ENCODE measurements at places on chromosomes 12 and 14. TPM values are rescaled to one million over a fixed set of nuclear protein-coding genes. Genes with fewer than 3 reads are reported as not detected.

GRCh38 chr12:57661376-57661775, 28.4 kb upstream of the B4GALNT1 start:
- DNase-seq, result no peak
- no peaks in the 10 kb centered on the region for H3K36me3 ChIP-seq
- no peaks in the 10 kb centered on the region for H3K27me3 ChIP-seq
- no peaks in the 10 kb centered on the region for H3K4me1 ChIP-seq
- no peak overlapping the region for H3K27ac ChIP-seq
- no peak overlapping the region for H3K4me3 ChIP-seq

DNA sequence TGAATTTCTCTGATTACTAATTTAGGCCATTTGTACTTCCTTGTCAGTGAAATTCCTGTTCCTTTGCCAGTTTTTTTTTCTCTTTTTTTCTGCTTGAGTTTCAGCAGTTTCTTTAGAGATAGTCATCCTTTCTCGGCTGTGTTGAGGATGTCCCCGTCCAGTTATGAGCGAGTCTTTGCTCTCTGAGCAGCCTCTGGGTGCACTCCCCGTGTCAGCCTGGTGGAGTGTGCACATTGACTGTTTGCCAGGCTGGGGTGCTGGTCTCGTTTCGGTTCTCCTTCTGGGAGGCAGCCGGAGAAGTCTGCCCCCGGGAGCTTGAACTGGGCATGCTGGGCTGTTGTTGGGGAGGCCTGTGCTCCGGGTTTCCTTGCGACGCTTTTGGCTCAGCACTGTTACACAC, 3.0 kb downstream of the PACS2 start:
- no peak overlapping the region for H3K27ac ChIP-seq
- H3K4me3 ChIP-seq, result no peak overlapping the region
- DNase-seq, result no peak
- peaks cover 28% of the 10 kb centered on the region for H3K27me3 ChIP-seq
- H3K4me1 ChIP-seq, result no peaks in the 10 kb centered on the region

- H3K4me3 ChIP-seq, result no peak overlapping the region
- no peak for DNase-seq
- H3K27ac ChIP-seq, result no peak overlapping the region
- peaks cover 46% of the 10 kb centered on the region for H3K4me1 ChIP-seq
These were observed 128.8 kb downstream of the TSPAN9 start for GRCh38 chr12:3205742-3206519.

DNA sequence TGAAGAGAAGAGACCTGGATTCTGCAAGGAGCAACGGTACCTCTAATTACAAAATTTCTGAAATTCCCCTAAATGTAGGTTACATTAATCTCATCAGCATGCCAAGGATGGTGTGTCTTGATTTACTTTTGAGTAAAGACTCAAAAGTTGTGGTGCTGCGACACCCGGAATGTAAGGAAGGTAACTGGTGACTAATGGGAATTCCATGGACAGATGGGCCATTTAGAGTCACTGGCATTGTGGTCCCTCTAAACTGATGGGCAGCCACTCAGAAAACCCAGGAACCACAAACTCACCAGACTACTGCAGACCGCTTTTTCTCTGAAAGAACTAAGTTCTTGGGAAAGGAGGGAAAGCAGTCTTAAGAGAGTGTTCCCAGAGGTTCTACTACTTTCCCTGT, 32.8 kb downstream of the GRIN2B start:
- H3K27ac ChIP-seq, result no peak overlapping the region
- H3K36me3 ChIP-seq, result no peaks in the 10 kb centered on the region
- H3K4me3 ChIP-seq, result no peak overlapping the region
- H3K27me3 ChIP-seq, result no peaks in the 10 kb centered on the region

DNA sequence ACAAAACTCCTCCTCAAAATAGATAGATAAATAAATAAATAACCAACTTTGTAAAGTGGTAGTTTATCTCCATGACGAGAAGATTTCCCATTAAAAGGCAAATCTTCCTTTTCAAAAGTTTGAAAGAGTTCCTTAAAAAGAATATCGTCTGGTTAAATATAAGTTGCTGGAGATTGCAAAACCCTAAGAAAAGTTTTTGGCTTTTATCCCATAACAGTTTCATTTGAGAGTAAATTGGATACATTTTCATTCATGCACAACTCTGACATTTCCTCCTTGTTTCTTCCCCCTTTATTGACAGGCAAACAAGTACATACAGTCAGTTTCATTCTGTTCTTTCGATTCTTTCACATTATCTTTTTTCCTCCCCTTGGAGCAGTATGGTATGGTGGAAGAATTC, 45.4 kb upstream of the BTG1 start:
- no peak overlapping the region for H3K4me3 ChIP-seq
- no peaks in the 10 kb centered on the region for H3K27me3 ChIP-seq
- no peaks in the 10 kb centered on the region for H3K36me3 ChIP-seq
- no peak for DNase-seq

- H3K4me1 ChIP-seq, result peaks cover 7% of the 10 kb centered on the region
- peaks cover 41% of the 10 kb centered on the region for H3K27me3 ChIP-seq
- DNase-seq, result no peak
- H3K4me3 ChIP-seq, result no peak overlapping the region
- no peak overlapping the region for H3K27ac ChIP-seq
These were observed 168.0 kb upstream of the RTL1 start for GRCh38 chr14:101071493-101071906.

- no peaks in the 10 kb centered on the region for H3K4me1 ChIP-seq
- H3K36me3 ChIP-seq, result no peaks in the 10 kb centered on the region
- H3K27me3 ChIP-seq, result no peaks in the 10 kb centered on the region
- no peak overlapping the region for H3K27ac ChIP-seq
- DNase-seq, result no peak
These were observed 57.6 kb downstream of the MDM2 start for GRCh38 chr12:68865399-68866164.

DNA sequence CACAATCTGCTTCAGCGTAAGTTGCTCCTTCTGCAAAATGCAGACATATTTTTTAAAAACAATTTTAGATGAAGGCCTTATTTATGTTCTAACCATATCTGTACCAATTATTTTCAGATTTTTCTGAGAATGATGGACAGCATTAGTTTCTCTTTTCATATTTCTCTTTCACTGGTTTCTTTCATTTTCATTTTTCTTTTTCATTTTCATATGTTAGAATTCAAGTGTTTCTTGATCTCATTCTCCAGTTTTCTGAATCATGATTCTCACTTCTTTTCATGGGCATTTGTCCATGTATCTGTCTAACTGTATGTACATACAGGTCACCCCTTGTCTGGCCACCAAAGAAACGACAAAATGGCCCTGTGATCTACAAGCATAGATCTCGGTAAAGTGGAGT, 346.6 kb downstream of the NAV3 start:
- H3K36me3 ChIP-seq, result no peaks in the 10 kb centered on the region
- no peaks in the 10 kb centered on the region for H3K27me3 ChIP-seq
- no peak overlapping the region for H3K4me3 ChIP-seq
- H3K4me1 ChIP-seq, result peaks cover 11% of the 10 kb centered on the region

- no peak overlapping the region for H3K4me3 ChIP-seq
- H3K27ac ChIP-seq, result no peak overlapping the region
- no peaks in the 10 kb centered on the region for H3K4me1 ChIP-seq
- no peaks in the 10 kb centered on the region for H3K36me3 ChIP-seq
- H3K27me3 ChIP-seq, result no peaks in the 10 kb centered on the region
These were observed 26.4 kb upstream of the STAB2 start for GRCh38 chr12:103560604-103561101.

DNA sequence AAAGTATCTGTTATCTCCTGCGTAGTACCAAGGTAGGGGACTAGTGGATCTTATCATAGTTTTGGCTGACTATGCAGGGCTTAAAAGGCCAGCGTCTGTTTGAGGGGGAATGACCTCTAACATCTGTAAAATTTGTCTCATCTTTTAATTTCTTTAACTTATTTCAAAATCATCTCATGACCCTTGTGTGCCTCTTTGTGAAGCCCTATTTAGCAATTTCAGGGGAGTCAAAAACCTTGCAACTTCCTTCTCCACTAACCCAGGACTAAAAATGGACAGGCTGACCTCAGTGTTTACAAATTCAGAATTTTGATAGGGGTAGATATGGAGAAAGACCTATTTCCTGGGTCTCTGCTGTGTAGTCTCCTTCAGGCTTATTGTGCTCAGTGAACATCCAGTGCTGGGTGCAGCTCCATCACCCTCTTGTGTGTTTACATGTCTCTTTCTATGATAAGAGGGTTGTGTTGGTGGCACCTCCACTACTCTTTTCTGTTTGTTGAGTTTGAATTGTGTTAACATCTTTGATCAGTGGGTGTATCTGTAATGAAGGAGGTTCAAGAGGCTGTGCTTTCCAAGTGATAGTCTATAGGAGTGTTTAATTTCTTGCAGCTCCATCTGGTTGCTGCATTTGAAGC, 14.3 kb downstream of the NECAP1 start:
- peaks cover 3% of the 10 kb centered on the region for H3K36me3 ChIP-seq
- no peak overlapping the region for H3K27ac ChIP-seq
- H3K4me3 ChIP-seq, result no peak overlapping the region
- no peaks in the 10 kb centered on the region for H3K27me3 ChIP-seq
- DNase-seq, result no peak

DNA sequence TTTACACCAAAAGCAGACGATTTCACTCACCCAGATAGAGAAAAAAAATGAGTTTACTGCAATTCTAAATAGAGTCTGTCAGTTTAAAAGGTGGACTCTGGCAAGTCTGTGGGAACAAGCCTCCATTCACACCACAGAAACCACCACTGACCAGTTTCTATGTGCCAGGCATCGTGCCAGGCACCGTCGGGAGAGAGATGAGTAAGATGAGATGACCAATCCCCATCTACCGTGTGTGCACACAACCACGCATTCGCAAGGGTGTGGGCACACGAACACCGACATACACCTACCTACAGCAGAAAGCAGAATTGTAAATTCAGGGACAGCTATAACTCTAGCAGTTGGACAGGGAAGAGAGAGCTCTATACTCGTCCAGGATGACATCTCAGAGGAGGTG, 58.3 kb downstream of the PRIMA1 start:
- no peak overlapping the region for H3K27ac ChIP-seq
- H3K36me3 ChIP-seq, result no peaks in the 10 kb centered on the region
- no peak overlapping the region for H3K4me3 ChIP-seq

DNA sequence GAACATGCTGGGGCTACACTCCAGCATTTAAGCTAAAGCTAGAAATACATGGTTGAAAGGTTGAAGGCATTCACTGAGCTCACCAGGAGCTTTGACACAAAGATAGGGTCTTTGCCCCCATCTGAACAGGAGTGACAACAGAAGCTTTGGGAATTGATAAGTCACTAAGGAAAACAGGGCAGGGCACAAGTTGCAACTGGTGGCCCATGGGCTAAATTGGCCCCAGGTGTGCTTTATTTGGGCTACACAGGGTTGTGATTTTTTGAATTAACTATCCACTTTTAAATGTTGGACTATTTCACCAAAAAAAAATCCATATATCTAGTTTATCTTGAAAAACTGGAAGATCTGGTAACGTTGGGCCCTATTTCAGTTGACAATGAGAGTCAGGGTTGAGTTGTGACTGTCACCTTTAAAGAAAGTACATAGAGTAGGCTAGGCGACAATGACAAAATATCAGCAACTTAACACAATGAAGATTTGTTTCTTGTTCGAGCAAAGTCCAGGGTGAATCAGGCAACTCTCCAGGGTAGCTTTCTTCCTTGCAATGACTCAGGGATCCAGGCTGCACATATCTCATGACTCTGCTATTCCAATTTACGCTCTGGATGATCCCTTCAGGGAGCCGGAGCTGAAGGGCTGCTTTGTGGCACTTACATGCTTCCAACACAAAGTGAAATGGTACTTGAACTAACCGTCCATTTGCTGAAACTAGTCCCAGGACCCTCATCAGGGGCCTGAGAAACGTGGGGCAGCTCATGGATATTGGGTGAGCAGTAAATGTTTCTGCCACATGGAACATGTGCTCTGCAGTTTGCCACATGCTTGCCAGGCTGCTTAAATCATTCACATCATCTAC, 13.3 kb upstream of the EIF4B start:
- H3K4me1 ChIP-seq, result no peaks in the 10 kb centered on the region
- H3K27ac ChIP-seq, result no peak overlapping the region
- H3K27me3 ChIP-seq, result no peaks in the 10 kb centered on the region
- H3K36me3 ChIP-seq, result no peaks in the 10 kb centered on the region
- H3K4me3 ChIP-seq, result no peak overlapping the region

DNA sequence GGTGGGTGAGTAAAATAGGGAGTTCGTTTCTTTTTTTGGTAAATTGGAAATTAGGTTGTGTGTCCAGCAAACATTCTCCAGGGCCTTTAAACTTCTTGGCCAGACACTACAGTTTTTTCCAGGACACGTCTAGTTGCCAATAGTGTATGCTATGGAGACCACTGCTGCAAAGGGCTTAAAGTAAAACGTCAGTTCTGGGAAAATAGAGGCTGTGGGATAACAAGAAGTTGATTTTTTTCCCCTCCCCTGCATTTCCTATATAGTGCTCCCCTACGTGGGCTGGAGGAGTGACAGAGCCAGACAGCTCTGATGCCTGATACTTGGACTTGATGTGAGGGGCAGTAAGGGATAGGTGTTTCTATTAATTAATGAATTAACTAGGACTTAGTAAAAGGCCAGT, 2.4 kb downstream of the ACVR1B start:
- peaks cover 7% of the 10 kb centered on the region for H3K4me1 ChIP-seq
- no peak for DNase-seq
- peaks cover 24% of the 10 kb centered on the region for H3K27me3 ChIP-seq
- no peak overlapping the region for H3K4me3 ChIP-seq
- no peak overlapping the region for H3K27ac ChIP-seq

- no peak for DNase-seq
- H3K4me1 ChIP-seq, result peaks cover 7% of the 10 kb centered on the region
- peaks cover 34% of the 10 kb centered on the region for H3K27me3 ChIP-seq
- no peak overlapping the region for H3K27ac ChIP-seq
- no peak overlapping the region for H3K4me3 ChIP-seq
- H3K36me3 ChIP-seq, result no peaks in the 10 kb centered on the region
These were observed 167.3 kb upstream of the RTL1 start for GRCh38 chr14:101070540-101071492.

GRCh38 chr12:100661300-100661951, 87.9 kb downstream of the GAS2L3 start:
- DNase-seq, result no peak
- no peak overlapping the region for H3K4me3 ChIP-seq
- H3K27ac ChIP-seq, result no peak overlapping the region

DNA sequence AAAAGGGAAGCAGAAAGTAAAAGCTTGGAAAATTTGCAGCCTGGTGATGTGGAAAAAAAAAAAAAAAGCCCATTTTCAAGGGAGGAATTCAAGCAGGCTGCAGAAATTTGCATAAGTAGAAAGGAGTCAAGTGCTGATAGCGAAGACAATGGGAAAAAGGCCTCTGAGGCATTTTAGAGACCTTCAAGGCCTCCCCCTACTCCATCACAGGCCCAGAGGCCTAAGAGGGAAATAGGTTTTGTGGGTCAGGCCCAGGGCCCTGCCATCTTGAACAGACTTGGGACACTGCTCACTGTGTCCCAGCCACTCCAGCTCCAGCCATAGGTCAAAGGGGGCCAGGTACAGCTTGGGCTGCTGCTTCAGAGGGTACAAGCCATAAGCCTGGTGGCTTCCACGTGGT, 13.8 kb upstream of the PRKD1 start:
- H3K4me3 ChIP-seq, result no peak overlapping the region
- DNase-seq, result no peak
- no peaks in the 10 kb centered on the region for H3K27me3 ChIP-seq

- peak; percentile 72 for DNase-seq
- peak overlapping the region; percentile 36 for H3K4me3 ChIP-seq
- H3K36me3 ChIP-seq, result no peaks in the 10 kb centered on the region
- no peak overlapping the region for H3K27ac ChIP-seq
These were observed 68.2 kb upstream of the SLC24A4 start for GRCh38 chr14:92254786-92255185.

GRCh38 chr12:46801293-46801692, 24.5 kb downstream of the SLC38A4 start:
- no peak for DNase-seq
- no peaks in the 10 kb centered on the region for H3K4me1 ChIP-seq
- H3K27me3 ChIP-seq, result no peaks in the 10 kb centered on the region
- H3K36me3 ChIP-seq, result no peaks in the 10 kb centered on the region
- no peak overlapping the region for H3K4me3 ChIP-seq

Gene PLEKHG3
- total RNA-seq, result 12.6 TPM

Gene FBXO21
- total RNA-seq, result 114 TPM

Gene ERBB3
- total RNA-seq, result 8.8 TPM

Gene EIF2S3B
- 1.8 TPM for total RNA-seq
